ENCODE measurements at places on chromosomes 12 and 14.

- DNase-seq, result no peak
Observed at GRCh38 chr14:53034688-53035230, 83.9 kb upstream of the FERMT2 start.

DNA sequence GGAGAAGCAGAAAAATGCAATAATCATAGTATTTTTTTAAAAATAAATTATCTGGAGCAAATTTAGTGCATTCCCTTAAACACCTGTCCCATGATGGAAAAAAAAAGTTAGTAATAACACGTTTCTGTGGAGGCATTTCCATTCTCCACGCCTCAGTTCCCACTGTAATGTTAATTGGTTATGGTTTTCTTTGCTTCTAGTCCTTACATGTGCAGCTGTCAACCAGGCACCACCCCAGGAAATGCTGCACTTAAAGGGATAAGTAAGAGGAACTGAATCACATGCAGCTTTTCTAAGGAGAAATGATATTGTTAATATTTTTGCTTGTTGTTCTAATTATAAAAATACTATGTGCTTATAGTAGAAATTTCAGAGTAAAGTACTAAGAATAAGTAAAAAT, 240.3 kb downstream of the ZFP36L1 start:
- DNase-seq, result no peak

DNA sequence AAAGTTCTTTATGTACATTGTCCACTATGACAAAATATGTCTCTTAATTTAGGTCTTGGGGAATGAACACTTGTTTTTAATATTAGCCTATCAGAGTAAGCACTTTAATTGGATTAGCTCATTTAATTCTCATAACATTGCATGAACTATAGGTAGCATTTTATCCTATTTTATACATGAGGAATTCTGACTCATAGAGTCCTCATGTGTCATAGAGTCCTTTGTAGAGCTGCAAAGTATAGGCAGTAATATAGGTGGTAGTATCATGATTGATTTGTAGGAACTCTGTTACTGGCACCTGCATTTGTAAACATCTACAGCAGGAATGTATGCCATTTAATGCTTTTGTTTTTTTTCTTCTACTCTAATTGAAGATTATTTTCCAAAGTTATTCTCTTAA, 96.0 kb downstream of the GPHN start:
- no peak for DNase-seq

- DNase-seq, result no peak
Observed at GRCh38 chr12:10361084-10361483, 28.8 kb downstream of the KLRK1 start.

DNA sequence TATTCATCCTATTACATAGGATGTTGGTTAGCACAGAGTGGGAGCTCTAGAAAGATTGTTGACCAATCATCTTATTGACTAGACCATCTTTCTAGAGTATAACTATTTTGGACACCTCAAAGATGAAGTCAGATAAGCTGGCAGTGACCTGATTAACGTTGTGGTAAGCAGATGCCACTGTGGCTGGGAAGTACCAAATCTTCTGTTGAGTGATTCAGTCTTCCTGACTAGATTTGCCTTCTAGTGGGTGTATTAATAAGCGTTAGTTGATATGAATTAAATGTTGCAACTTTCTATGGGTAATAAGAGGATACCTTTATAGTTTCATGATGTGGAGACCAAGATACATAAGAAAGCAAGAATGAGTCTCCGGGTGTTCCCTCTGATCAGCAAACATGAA, 51.2 kb upstream of the HELB start:
- no peak for DNase-seq

DNA sequence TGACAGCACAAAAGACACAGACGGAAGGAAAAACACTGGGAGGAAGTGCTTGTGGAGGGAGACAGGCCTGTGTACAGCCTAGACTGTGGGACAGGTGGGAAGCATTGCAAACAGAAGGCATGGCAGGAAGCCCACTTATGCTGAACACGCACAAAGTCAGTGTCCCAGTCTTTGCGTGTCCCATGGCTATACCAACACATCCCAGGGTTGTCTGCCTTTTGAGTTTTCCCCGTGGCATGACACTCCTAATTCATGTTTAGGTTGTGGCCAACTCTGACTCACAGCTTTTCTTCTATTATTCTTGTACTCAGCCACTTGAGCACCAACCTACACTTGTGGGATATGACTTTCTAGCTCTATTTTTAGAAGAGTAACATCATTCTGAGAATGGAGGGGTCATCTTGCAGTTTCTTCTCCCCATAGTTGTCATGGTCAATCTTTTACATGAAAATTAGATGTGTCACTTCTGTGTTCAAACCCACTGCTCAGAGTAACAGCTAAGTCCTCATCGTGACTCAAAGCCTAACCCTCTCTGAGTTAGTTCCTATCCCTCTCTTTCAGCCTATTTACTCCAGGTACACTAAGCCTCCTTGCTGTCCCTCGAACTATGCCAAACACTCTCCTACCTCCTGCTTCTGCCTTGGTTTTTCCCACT, 27.5 kb upstream of the JPH4 start:
- no peak for DNase-seq

DNA sequence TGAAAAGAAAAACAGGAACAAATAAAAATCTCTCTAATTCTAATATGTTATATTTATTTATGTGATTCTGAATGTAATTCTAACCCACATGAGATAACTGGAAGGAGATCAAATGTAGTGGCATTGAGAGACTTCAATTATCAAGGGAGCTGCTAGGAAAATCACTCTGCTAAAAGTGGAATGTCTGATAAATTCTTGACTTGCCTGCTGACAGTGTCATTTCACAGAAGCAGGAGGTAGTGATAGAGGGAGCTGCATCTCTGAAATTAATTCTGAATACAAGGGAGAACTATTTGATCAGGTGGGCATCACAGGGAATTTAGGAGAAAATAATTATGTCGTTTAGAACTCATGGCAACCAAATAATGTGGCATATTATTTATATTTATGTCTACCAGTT, 303.6 kb downstream of the BCAT1 start:
- no peak for DNase-seq

- DNase-seq, result no peak
Observed at GRCh38 chr14:68752271-68753006, 40.4 kb downstream of the ZFP36L1 start.

GRCh38 chr12:28611115-28611435, 420.8 kb downstream of the CCDC91 start:
- no peak for DNase-seq

DNA sequence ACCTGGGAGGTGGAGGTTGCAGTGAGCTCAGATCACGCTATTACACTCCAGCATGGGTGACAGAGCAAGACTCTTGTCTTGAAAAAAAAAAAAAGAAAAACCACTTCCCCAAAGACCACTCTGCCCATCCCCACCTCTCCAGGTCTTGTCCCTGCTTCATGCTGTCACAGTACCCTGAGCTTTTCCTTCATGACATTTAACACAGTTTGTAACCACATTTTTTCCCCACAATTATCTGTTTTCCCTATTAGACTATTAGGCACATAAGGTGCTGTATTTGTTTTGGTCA, 6.9 kb downstream of the HECTD1 start:
- no peak for DNase-seq

GRCh38 chr14:95140060-95140858, 17.1 kb downstream of the DICER1 start:
- no peak for DNase-seq

DNA sequence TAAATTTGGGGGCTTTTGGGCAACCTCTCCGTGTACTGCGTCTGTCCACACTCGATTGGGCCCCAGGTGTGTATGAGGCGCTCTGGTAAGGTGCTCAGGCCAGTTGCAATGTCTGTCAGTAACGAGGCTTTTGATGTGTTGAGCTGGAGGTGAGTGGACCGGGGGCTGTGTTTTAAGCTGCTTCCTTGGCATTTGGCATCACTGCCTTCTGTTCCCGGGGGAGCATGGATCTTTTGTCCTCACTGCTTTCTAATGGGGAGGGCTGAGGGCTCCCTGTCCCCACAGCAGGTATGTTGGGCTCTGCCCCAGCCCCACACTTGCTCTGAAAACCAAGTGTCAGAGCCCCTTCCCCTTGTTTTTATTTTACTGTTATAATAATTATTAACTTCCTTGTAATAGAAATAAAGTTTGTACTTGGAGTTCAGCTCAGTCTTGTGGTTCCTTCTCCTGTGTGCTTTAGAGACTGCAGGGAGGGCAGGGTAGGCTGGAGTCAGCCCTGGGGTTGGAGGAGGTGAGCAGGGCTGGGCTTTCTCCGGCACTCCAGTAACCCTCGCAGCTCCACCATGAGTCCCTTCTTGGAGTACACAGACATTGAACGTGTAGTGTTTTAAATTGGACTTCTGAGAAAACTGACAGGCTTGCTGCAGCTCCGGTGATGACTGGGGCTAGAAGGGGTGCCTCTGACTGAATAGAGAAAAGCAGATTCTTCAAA, 28.0 kb downstream of the TRAFD1 start:
- no peak for DNase-seq

- DNase-seq, result no peak
Observed at GRCh38 chr14:106691601-106692291, 1165.4 kb downstream of the TMEM121 start.

GRCh38 chr12:53102883-53103807, at the start of gene SOAT2:
TSS of gene SOAT2 (plus strand) at chr12:53103486. CDS start at chr12:53103578, 92 bp downstream.
- no peak for DNase-seq

DNA sequence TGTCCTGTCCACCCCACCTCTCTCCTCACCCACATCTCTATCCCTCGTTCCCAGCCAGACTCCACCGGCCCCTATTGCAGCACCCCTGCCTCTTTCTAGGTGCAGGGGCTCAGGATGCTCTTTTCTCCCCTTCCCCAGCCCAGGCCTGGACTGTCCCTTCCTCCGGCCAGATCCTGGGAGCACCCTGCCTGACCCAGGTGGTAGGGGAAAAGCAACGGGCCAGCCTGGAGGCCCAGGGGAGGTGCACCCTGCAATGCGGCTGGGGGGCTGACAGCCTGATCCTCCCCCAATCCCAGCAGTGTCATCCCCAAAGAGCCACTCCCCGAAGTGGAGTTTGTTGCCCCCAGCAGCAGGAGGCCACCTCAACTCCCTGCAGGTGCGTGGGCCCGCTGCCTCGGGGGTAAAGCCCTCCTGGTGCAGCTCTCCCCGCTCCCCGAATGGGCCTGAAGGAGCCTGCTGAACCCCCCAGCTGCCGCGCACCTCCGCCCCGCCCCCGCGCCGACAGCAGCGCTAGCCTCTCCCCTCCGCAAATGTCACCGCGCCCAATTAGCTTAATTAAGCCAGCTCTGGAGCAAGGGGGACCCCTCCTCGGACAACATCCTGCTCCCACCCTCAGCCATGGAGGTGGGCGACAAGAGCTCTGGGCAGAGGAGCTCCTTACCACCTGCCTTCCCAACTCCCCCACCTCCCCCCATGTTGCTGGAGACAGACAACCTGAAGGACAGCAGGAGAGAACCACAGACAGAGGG, 4.7 kb downstream of the NXPH4 start:
- DNase-seq, result no peak

DNA sequence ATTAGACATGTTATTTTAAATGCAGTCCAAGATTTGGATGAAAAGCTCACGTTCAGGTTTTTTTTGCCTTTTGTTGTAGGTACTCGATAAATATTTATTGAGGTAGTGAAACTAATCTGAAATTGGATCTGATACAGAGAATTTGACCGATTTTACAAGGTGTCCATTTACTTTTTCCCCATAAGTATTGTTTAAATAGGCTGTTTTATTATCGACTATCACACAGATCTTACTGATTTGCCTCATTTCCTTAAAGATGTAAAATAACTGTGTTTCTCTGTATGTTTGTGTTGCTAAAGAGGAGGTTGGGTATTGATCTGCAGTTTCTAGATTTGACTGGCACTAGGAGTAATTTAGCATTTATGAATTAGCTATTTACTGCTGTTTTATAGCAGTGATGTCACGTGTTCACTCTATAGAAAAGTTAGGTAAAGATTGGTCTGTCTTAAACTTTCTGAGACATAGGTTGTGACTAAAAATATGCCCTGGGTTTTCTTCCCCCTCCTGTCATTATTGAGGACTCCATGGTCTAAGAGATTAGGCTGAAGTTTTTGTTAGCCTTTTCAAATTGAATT, 3.5 kb downstream of the RAP1B start:
- DNase-seq, result no peak

- DNase-seq, result no peak
Observed at GRCh38 chr12:49366096-49366651, 1.1 kb upstream of the SPATS2 start.

DNA sequence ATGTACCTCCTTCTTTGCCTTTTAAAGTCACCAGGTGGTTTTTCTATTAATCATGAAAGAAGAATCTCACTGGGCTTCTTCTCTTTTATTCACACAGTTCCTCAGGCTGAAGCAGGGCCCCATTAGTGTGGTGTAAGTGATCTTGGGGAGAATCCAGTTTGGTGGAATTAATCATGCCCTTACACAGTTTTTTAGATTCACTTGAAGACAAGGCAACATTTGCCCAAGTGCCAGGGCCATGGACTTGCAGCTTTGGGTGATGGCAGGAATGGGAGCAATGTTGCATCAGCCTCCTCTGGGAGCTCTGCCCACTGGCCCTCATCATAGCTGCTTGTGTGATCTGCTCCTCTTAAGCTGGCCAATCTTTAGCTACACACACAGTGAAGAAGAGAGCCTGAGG, 33.8 kb downstream of the KCNK10 start:
- no peak for DNase-seq

DNA sequence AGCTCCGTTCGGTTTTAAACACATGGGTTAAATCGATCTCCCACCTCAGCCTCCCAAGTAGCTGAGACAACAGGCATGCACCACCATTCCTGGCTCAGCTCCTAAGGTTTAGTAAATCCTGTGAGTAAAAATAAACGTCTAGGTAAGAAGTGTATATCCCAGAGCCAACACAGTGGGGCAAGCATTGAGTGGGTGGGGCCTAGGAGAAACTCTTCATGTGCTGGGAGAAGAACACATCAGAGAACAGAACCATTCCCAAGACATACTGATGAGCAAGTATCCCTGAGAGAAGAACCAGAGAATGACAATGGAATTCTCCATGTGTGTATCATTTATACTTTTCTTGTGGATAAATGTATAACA, 86.3 kb downstream of the SEC23A start:
- DNase-seq, result no peak

DNA sequence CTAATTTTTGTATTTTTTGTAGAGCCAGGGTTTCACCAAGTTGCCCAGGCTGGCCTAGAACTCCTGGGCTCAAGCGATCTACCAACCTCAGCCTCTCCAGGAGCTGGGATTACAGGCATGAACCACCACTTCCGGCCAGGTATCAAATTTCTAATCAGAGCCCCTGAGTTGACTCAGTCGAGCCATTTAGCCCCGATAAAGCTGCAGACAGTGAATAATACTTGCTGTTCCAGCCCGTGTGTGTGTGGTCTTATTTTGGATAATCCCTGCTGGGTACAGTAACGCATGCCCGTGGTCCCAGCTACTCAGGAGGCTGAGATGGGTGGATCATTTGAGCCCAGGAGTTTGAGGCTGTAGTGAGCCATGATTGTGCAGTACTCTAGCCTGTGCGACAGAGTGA, 57.0 kb downstream of the TEAD4 start:
- DNase-seq, result no peak

GRCh38 chr14:53975444-53975843, 18.8 kb upstream of the BMP4 start:
- no peak for DNase-seq
